H7 (cell line): ENCODE measurements at places on chromosomes 6 and 20.

DNA sequence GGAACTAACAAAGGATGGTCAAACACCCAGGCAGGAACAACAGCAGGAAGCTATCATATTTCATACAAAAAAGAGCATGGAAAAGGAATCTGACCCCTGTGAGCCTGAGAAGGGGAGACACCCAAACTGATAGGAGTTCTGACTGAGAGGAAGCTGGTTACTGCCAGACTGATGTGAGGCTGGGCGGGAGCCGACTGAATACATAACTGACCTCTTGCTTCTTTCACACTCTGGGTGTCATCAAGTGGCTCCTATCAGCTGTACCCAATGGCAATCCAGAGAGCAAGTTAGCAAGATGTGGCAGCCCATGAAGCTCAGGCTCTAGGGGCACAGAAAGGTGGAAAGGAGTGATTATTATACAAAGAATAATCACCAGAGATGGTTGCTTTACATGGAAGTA, 795.1 kb upstream of the HS3ST5 start:
- no peak for DNase-seq

GRCh38 chr6:18414116-18414515, 27.0 kb downstream of the RNF144B start:
- DNase-seq = no peak

- DNase-seq = peak; percentile 88
Measured at GRCh38 chr20:46970937-46971630, 76.4 kb downstream of the EYA2 start.

- DNase-seq = no peak
Measured at GRCh38 chr6:13667655-13668054, 44.0 kb downstream of the RANBP9 start.

GRCh38 chr6:110418594-110418993, 3.2 kb upstream of the DDO start:
- DNase-seq = no peak

DNA sequence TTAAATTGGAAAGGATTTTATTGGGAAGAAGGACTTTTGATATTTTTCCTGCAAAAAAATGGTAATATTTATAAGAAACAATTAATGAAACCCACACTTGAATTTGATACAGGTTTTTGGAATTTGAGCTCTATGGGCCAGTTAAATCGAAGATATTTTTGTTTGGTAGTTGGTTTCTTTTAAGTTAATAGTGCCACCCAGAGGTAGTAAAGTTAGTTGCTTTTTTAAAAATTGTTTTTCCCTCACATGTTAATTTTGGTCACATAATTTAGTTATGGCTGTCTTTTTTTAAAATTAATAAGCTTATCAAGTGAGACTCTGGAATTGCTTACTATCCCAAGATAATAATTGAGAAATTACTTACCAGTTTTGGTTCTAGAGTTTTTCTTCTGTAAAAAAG, 7.1 kb downstream of the PRIM2 start:
- no peak for DNase-seq

DNA sequence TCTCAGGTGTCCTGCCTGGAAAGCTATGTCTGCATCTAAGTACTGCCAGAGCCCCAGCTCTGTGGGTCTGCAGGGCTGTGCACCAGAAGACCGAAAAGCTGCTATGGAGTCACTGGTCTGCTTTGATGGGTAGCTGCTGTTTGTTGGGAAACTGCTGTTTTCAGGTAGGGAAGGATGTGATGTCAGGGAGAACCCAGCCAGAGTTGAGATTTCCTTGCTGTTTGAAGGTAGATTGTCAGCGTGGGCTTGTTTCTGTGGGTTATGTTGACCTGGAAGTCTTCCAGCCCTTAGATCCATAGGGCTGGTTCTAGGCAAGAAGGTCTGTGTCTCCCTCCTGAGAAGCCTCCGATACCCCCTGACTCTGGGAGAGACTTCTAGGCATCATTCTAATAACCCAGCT, 12.2 kb upstream of the SHLD1 start:
- DNase-seq = no peak

DNA sequence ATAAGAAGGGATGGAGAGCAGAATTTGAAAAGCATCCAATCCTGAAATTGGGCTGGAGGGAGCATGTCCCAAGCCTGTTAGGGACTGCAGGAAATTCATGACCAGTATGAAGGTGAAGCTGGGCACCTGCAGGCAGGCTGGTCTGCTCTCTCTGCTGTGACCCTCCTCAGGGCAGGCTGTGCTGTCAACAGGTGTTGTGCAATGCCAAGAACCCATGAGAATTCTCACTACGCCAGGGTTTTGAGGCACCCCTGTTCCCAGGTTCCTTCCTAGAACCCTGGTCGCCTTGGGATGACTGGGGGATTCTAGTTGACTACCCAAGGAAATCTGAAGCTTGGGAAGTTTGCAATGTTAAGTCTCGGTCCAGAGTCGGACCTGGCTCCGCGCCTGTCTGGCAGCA, 13.3 kb upstream of the MAS1L start:
- no peak for DNase-seq

DNA sequence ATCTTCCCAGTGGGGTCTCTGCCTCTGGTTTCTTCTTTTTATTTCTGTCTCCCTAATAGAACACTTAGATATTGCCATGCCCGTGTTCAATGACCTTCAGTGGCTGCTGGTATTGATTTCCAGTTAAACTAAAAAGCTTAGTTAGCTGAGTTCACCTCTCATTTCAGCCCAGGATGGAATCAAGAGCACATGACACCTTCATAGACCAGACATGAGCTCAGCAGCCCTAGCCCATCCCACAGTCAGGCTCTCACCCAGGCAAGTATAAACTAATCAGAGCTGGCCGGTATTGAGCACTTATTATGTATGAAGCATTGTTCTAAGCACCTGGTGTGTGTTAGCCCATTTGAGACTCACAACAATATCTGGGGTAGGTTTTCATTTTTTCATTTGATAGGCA, 33.7 kb upstream of the PLEKHG1 start:
- no peak for DNase-seq

DNA sequence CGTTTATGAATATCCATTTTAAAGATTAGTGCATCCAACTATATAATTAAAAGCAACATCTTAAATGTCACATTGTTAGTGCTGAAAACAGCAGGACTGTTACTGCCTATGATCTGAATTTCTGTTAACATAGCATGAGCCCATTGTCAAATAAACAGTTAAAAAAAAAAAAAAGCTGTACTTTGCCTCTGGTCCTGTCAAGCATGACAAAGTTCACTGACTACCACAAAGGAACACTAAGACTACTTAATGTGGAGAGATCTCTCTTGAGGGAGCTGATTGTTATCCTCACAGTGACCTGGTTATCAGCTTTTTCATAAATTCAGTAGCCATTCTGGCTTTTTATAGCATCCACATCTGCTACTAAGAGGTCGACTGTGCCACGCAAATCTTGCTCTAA, 228.1 kb downstream of the TMEM200A start:
- no peak for DNase-seq

DNA sequence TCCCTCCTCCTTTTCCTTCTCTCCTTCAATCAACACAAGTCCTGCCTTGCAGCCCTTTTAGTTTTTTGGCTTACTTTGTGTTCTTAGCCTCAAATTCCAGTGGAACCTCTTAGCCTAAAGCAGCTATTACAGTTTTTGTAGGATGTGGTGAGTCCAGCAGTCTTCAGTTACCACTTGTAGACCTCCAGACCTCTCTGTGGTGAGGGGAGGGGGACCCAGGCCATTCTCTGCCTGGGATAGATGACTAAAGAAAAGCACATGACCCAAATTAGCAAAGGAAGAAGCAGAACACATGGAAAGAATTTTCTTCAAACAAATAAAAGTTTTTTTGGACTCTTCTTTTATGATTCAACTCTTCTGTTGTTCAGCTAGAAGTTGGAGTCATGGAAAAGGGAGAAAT, 246.5 kb downstream of the HAO1 start:
- no peak for DNase-seq

GRCh38 chr20:41655962-41656618, 37.9 kb upstream of the CHD6 start:
- DNase-seq = no peak

DNA sequence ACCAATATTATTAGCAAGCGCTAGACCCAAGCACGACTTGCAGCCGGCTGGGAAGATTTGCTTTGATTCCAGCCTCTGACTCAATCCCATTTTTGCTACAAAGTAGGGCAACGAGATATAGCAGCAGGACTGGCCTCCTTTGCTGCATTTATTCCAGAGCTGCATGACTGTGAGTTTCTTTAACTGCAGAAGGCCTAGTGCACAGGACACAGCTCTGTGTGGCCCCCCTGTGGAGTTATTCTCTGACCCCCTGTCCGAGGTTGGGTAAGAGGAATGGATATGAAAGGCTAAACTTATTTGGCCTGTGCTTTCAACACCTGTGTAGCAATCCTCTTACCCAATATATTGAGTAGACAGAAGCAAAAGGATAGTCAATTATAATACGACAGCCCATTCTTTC, 133.3 kb upstream of the SPTLC3 start:
- DNase-seq = peak; percentile 11

- DNase-seq = no peak
Measured at GRCh38 chr20:34065260-34065659, 46.8 kb downstream of the EIF2S2 start.

- no peak for DNase-seq
Measured at GRCh38 chr20:62088258-62089127, 22.8 kb upstream of the TAF4 start.

DNA sequence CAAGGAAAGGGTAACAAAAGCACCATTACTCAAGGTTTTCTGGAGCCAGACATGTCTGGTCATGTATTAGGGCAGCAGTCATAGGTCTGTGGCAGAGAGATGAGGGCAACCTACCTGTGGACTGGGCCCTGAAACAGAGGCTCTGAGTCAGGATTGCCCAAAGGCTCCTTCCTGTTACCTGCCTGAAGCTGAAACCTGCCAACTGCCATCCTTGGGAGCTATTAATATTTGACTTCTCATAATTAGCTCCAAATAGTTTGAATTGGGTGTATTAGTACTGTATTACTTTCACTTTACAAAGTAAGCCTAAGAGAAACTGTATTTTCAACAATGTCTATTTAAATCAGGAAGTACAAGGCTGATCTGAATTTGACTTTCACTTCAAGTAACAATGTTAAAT, 72.0 kb upstream of the TBX18 start:
- DNase-seq = no peak

DNA sequence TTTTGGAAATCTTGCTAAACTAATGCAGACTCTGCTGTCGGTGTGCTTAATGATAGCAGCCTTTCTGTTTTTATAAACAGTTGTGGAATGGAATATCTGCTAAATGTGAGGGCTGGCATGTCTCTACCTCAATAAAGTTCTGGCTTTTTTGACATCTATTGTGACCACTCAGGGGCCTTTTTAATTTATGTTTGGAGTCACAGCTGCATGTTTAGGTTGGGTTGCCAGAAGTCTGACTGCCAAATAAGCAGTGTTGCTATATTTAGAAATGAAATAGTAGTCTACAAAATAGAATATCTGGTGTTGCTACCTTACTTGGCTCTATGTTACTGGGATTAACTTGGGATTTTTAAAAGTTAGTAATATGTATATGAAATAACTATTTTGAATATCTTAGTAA, 125.1 kb upstream of the LOC128125822 start:
- no peak for DNase-seq

- no peak for DNase-seq
Measured at GRCh38 chr6:75267461-75267860, 17.1 kb downstream of the TMEM30A start.

DNA sequence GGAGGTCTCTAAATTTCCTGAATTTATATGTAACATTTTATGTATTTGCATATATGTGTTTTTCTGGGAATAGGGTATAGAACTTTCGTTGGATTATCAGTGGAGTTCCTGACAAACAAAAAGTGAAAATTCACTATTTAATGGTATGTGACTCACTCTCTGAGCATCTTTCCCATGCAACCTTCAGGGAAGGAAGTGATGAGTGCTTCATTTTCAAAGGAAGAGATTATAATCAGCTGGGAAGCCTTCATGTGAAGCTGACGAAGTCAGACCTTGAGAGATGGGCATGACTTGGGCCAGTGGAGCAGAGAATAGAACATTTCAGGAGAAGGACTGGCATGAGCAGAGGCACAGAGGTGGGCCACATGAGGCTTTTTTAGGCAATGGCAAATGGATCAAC, 72.7 kb downstream of the FAXC start:
- no peak for DNase-seq

- DNase-seq = no peak
Measured at GRCh38 chr6:128244751-128245405, 275.5 kb downstream of the PTPRK start.

- no peak for DNase-seq
Measured at GRCh38 chr20:53890443-53891305, 179.7 kb downstream of the BCAS1 start.

GRCh38 chr20:56570832-56571231, 37.8 kb downstream of the FAM209B start:
- DNase-seq = no peak

GRCh38 chr6:168507730-168508129, 66.7 kb downstream of the SMOC2 start:
- no peak for DNase-seq

DNA sequence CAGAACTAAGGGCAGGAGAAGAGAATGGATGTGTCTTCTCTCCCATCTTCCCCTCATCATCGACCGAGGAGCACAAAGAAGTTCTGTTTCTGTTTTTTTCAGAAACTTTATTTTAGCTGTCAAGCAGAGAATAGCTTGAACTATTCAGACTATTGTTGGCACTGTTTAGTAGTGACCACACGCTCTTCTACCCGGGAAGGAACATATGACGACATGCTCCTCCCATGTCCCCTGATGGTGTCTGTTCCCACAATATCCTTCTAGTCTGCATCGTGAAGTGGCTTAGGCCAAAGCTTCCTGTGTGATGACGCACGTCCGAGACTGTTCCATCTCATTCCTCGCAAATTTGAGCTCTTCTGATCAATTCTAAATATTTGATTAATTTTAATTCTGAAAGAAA, 27.2 kb upstream of the KIF25 start:
- DNase-seq = no peak

DNA sequence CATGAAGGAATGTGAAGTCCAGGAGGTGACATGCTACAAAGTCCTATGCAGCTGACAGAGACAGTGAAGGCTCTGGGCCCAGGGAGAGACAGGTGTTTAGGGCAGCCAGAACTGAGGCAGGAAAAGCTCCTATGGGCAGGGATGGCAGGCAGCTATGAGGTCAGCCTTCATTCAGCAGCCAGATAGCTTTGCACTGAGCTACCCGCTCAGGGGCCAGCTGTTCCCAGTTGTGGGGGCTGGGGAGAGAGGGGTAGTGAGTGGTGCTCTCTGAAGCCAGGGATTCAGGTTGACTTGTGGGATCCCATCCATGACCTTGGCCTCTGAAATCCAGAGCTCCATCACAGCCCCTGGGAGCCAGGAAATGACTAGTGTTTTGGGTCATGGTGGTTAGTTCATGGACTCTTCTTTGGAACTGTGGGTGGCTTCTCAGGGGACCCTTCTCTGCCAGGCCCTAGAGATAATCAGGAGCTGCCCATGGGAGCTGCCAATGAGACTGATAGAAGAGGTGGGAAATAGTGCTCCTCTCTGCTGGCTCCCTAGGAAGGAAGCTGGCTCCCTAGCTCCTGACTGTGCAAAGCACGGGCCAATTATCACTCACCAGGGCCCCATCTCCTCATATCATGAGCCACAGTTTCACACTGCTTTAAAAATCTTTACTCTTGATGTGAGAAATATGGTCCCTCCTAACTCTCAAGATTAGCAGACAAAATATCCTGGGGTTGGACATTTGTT, 127.7 kb downstream of the VEGFA start:
- DNase-seq = no peak
